Activated T-cell treated with anti-CD3 and anti-CD28 coated beads, Interleukin-2, amount 50 U/mL, for 48 hours (primary cell): ENCODE measurements at places on chromosomes 4 and X.

DNA sequence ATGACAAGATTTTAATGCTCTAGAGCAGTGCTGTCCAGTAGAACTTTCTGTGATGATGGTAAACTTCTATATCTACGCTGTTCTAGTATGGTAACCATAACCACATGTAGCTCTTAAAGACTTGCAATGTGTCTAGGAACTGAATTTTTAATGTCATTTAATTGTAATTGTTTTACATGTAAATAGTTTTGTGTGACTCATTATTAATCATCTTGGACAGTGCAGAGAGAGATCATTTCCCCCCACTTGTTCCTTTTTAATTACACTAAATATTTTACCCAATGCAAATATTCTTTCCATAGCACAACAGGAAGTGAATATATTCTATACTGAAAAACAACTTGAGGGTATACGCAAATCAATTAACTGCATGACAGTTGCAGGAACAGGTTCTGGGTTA, 5.8 kb downstream of the ATG4A start:
- no peak for DNase-seq

GRCh38 chr4:164423819-164424218, 330.1 kb upstream of the SMIM31 start:
- DNase-seq, result no peak

- peak; percentile 62 for DNase-seq
Observed at GRCh38 chr4:145937971-145938611, 532 bp downstream of the ZNF827 start.

- no peak for DNase-seq
Observed at GRCh38 chr4:188214861-188215260, 75.6 kb downstream of the TRIML1 start.

DNA sequence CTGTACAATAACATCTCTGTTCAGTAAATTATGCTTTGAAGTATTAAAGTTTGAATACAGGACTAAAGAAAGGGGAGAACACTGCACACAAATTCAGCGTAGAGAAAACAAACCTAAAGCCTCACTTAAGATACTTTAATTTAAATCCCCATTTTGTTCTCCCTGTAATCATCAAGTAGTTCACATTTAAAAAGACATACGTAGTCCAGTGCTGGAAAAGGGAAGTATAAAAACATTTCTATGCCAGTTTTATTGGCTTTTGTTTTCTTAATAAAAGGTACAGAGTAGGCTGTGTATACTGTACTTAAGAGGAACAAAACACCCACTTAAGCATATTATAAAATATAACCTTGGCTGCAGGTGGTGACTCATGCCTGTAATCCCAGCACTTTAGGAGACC, 101.6 kb downstream of the FGF16 start:
- DNase-seq, result no peak
